NCI-H1048 (cell line): ENCODE measurements at places on chromosomes 16 and 17.

- DNase-seq: no peak
Observed at GRCh38 chr16:8712589-8713361, 38.4 kb downstream of the ABAT start.

DNA sequence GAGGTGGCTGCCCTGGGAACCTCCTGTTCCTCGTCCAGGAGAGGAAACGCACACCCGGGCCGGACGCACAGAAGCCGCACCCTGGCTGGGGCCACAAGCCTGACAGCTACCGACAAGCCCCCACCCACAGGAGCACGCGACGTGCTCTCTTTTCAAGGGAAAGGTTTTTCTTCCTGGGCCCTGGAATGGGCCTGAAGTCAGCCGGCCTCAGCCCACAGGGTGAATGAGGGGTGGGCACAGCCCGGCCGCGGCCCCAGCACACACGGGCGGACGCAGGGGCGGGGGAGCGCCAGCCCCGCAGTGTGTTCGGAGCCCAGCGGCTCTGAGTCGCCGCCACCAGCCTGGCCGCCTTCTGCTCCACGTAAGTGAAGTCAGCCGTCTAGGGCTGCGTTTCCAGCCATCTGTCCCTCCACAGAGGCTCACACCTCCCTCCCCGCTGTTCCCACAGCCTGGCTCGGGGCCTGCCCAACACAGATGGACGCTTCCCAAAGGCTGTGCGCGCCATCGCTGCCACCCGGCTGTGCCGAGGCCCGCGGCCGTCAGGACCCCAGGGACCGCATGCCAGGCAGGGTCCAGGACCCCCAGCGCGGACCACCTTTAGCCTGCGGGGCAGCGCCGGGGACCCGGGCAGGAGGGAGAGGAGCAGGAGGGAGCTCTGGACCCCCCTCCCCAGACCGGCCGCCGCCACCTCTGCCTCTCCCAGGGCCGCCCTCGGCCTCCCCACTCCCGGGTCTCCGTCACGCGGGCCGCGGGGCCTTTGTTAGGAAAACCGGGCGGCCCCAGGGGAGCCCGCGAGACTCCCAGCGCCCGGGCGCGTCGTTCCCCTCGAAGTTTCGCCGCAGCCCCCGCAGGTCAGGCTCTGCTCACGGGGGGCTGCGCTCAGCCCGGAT lies 36.8 kb downstream of the CBFA2T3 start:
- DNase-seq: no peak

- no peak for DNase-seq
Observed at GRCh38 chr17:44345454-44346026, 438 bp downstream of the GRN start.

DNA sequence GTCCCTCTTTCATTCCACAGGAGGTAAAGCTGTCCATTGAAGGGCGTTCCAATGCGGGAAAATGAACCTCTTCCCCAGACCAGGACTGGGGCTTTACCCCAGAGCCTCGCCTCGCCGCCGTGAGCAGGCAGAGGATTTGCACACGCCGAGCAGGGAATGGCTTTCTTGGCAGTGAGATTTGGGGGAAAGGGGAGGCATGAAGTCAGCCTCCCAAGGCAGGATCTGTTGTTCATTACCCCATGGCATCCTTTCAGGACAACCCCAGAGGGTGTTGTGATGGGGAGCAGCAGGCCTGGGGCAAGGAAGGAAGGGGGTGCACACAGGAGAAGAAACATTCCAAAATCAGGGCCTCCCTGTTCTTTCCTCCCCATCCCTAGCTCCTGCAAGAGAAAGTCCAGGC lies 6.0 kb downstream of the ATXN1L start:
- no peak for DNase-seq

DNA sequence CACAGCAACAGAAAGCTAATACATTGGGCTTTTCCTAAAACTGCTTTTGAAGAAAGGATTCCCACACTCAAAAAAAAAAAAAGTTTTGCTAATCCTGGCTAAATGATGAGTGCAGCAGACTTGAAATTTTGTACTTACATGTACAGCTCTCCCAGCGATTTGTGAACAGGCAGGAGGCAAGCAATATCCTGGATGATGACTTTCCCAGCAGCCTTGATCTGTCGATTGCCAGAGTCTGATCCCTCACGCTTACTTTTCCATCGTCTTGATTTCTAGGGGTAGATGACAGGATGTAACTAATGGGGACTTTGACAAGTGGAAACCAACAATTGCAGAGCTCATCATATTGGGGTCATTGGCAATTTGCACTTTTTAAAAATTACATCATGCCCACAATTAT lies 91.4 kb downstream of the WDR59 start:
- DNase-seq: no peak

- no peak for DNase-seq
Observed at GRCh38 chr16:49330562-49331201, 42.9 kb upstream of the C16orf78 start.

- no peak for DNase-seq
Observed at GRCh38 chr16:60123392-60124023, 1389.4 kb upstream of the GOT2 start.

DNA sequence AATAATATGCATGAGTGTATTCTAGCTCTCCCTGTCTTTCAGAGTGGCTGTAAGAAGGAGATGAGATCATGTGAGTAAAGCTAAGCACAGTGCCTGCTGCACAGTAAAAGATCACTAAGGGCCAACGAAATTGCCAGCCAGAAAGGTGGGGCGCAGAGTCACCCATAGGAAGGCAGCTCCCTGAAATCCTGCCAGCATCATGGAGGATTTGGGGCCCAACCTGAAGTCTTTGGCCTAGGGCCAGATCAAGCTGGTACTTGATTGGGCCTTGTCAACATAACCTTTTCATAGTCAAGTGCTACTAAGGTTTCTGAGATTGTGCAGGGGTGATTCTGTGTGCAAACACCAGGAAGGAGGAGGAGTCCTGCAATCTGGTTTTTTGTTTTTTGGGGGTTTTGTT lies 16.5 kb downstream of the SCNN1B start:
- no peak for DNase-seq

DNA sequence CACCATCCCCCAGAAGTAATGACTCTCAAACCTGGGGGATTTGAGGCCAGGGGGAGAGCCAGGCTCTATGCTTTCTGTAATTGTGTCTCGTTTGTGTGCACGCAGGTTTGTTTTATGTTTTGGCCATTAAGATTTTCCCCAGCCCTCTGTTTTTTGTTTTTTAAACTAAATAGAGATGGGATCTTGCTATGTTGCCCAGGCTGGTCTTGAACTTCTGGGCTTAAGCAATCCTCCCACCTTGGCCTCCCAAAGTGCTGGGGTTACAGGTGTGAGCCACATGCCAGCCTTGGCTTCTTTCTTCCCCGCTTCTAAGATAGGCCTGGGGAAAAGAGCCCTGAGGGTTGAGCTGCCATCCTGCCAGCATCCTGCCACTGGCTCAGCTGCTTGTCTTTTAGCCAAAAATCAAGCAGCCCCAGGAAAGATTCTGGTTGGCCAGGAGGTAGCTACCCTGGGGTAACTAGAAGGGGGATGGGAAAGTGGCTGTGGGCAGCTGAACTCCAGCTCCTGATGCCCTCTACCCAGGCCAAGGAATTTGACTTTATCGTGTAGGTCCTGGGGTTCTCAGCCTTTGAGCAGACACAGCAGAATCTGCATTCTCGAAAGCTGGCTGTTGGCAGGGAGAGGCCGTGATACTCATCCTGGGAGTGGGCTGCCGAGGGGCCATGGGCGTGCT lies 18.4 kb downstream of the KDM8 start:
- no peak for DNase-seq

DNA sequence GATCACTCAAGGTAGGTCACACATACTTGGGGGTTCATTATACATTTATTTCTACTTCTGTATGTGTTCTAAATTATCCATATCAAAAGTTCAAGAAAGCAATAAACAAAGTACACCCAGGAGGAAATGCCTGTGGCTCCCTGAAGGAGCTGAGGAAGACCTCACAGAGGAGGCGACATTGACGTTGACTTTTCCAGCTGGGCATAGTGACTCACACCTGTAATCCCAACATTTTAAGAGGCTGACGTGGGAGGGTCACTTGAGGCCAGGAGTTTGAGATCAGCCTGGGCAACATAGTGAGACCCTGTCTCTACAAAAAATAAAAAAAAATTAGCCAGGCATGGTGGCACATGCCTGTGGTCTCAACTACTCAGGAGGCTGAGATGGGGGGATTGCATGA lies 16.3 kb downstream of the ITGAD start:
- DNase-seq: no peak

DNA sequence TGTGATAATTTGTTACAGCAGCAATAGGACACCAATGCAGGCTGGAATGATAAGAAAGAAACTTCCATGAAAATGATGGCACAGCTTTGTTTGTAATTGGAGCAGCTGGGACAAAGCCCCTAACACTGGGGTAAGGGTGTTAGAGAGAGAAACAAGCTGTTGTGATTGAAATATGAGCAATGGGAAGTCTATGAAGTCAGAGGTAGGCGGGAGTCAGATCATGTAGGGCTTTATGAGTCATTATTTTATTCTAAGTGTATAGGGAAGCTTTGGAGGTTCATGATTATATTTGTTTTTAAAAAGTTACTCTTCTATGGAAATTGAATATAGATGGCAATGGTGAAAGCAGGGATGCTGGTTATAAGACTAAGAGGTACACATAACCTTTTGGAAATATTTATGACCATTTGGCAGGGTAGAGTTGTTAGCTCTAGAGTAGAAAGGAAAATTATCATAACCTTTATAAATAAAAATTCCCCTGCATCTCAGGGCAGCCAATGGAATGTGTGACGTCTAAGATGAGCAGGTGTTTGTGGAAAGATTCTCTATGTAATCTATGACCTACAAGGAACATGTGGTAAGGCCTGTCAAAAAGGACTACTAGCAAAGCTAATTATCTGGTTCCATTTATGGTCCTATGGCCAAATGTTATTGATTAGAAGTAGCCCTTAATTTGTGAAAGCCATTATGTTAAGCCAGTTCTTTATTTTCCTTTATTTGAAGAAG lies 85.6 kb downstream of the KCNJ2 start:
- no peak for DNase-seq

DNA sequence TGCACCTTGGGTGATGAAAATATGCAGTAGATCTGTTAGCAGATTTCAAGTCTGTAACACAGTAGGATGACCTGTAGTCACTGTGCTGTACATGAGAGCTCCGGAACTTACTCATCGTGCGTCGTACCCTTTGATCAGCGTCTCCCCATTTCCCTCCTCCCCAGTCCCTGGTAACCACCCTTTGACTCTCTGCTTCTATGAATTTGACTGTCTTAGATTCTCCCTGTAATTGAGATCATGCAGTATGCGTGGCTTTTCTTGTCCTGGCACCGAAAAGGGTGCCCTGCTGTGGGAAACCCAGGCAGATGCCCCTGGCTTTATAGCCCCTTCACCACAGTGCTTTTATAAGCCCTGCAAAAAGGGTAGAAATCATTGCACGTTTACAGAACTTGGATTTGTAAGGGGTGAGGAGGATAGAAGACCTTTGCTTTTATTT lies 20.5 kb downstream of the CLEC16A start:
- DNase-seq: no peak

- no peak for DNase-seq
Observed at GRCh38 chr17:8222380-8222629, 11.9 kb upstream of the AURKB start.

DNA sequence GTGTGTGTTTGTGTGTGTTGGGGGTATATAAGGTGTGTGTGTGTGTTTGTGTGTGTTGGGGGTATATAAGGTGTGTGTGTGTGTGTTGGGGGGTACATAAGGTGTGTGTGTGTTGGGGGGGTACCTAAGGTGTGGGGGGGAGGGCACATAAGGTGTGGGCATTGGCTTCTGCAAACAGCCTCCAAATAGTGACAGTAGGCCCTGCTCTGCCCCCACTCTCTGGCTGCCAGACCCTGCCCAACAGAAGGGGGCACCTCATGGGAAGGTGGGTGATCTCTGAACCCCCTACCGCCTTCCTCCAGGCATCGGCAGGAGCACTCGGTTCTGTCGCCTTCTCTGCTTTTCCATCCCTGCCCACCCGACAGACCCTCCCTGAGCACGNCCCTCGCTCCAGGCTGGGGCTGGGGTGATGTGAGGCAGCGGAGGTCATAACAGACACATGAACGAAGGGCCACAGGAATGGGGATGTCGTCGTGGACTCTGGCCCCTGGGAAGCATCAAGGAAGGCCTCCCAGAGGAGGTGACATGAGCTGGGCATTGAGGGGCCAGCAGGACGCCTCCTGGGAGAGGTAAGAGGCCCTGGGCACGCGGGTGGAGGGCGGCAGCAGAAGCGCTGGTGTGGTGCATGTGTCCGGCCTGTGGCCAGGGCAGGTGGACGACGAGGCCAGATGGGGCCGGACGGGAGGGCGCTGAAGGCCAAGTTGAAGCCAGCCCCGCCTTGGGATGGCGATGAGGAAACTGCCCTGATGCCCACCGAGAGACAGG lies 136.6 kb upstream of the RPH3AL start:
- DNase-seq: no peak

GRCh38 chr16:83728492-83728891 lies 79.3 kb upstream of the HSBP1 start:
- no peak for DNase-seq

DNA sequence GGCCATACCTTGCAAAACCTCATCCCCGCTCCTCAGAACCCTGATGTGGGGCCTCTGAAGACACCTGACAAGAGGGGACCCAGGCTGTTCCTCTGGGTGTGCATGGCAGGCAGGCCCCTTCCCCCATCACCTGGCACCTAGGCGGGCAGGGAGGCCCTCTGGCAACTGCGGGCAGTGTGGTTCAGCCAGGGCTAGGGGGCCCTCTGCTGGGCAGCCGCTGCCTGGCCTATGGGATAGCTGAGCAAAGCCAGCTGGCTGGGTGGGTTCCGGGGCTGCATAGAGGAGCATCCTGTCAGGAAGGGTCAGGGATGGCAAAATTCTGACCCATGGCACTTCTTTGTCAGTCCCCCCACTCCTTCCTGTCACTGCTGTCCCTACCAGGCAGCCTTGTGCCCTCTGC lies 228.7 kb upstream of the ASIC2 start:
- no peak for DNase-seq

DNA sequence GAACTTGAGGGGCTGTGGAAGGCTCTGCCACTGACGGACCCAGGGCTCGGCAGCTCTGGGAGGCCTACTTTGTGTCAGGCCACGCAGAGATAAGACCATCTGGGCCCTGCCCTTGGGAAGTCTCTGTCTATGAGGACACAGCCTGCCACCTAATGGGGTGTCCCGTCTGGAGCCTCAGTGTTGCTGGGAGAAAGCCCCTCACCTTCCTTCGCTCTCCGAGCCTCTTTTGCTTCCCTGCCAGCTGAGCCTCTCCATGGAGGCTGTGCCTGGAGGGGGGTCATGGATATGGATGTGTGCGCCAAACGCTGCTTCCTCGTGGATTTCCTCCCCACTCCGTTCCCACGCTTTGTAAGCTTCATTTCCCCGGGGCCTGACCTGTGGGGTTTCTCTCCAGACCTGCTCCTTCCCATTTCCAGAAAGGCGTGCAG lies 228.8 kb downstream of the SEC14L1 start:
- DNase-seq: no peak

- DNase-seq: no peak
Observed at GRCh38 chr17:73657473-73658116, 13.3 kb upstream of the SDK2 start.

GRCh38 chr16:87680272-87680644 lies 78.0 kb downstream of the JPH3 start:
- DNase-seq: no peak

- DNase-seq: no peak
Observed at GRCh38 chr17:2707721-2708584, 3.6 kb downstream of the CLUH start.
